B cell (primary cell): ENCODE measurements at places on chromosomes 5 and 9. TPM values are rescaled to one million over a fixed set of nuclear protein-coding genes. Genes with fewer than 3 reads are reported as not detected.

- peak; percentile 5 for DNase-seq
Observed at GRCh38 chr5:87190687-87191086, 77.0 kb upstream of the RASA1 start.

DNA sequence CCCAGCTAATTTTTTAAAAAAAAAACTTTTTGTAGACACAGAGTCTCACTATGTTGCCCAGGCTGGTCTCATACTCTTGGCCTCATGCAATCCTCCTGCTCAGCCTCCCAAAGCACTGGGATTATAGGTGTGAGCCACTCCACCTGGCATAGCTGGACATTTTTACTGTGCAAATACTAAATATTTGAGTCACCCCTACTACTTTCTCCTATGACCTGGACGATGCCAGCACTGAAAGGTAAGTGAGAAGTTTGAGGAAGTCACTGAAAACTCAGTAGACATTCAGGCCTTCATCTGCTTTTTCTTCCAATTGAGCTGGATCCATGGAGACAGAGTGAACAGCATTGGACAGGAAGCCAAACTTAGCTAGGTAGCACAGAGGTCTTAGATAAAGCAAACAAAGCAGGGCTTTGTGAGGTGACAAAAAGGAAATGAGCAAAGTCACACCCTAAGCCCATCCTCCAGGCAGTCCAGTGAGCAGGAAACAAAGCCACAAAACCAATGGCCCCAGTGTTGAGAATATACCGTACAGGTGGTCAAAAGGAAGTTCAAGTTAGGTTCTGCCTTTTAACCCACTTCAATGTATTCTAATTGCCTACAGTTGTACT, 192.6 kb upstream of the RASA1 start:
- DNase-seq = peak; percentile 55

GRCh38 chr9:89010526-89011111, 19.4 kb downstream of the S1PR3 start:
- DNase-seq = no peak

GRCh38 chr5:7329712-7330111, 66.2 kb upstream of the ADCY2 start:
- no peak for DNase-seq

DNA sequence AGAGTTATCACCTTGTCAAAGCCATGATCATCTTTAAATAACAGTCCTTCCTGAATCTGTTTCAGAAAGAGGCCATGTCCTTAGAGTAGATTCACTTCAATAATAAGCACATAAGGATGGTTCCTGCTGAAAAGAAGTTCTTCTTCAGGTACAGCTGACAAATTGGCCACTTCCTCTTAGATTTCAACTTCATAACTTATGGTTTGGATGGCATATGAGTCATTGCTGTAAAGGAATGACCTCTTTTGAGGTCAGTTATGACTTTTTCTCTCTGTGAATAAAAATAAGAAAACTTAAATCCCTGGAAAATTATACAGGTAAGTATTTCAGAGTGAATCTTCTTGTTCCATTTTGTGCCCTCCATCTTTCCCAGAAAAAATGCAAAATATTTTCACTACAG, 555.3 kb upstream of the ZNF462 start:
- DNase-seq = no peak

GRCh38 chr5:173318881-173319620, 9.2 kb downstream of the STC2 start:
- no peak for DNase-seq

DNA sequence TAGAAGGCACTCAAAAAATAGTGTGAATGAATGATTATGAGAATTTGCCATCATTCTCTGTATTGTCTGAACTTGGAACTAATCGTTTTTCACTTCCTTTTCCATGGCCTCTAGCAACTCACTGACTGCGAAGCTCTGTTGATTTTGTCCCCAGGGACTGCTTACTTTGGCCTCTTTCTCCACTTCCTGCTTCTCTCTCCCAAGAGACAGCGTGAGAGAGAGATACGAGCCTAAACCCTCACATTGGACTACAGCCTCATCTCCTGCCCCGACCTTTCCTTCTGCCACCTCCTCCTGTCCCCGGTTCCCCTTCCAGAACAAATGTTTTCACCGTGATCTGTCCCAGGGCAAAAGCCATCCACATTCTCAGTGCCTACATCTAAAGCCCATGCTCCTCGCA, 300.8 kb upstream of the PANK3 start:
- peak; percentile 35 for DNase-seq

DNA sequence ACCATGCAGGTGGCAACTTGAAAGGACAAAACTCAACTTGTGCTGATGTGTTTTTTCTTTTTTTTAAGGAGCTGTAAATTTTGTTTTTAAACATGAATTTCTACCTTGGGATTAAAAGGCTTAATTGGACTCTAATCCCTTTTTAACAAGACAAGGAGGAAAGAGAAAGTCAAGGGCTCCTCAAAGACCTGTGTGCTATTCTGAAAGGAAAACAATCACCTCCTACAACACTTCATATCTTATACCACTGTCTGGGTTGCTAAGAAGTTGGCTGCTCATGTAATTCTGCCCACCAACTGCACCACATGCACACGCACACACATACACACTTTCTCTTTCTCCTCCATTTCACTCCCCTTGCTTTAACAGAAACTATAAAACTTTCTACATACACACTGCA, 78.6 kb downstream of the SH3RF2 start:
- DNase-seq = no peak

- DNase-seq = no peak
Observed at GRCh38 chr5:98144710-98145109, 628.8 kb upstream of the RGMB start.

- no peak for DNase-seq
Observed at GRCh38 chr5:167413506-167413905, 877.9 kb upstream of the WWC1 start.

DNA sequence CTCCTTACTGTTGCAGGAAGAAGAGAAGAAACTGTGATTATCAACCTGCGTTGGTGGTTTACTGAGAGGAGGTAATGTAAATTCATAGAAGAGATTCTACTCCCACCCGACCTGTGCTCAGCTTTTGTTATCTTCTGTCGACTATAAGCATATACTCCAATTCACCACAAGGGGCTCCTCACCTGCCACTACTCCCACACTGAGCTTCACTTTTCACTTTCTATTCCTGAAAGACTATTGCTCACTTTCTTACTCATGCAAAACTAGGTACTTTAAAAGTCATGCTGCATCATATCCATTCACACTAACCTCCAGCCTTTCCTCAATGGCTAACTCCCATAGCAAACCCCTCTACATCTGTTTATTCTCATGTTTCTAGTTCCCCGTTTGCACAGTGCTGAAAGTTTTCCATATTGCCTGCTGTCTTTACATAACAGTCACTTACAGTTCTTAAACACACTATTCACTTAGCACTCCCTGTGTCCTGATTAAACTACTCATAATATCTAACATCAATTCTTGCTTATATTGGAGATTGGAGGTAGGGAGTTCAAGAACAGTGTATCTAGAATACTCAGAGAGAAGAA, 1062.6 kb downstream of the NR2F1-AS1 start:
- DNase-seq = no peak

- DNase-seq = no peak
Observed at GRCh38 chr9:116736399-116737151, 49.5 kb downstream of the TRIM32 start.

- no peak for DNase-seq
Observed at GRCh38 chr9:33628865-33629410, 104.9 kb downstream of the ANKRD18B start.

GRCh38 chr9:14616188-14616982, 76.8 kb downstream of the ZDHHC21 start:
- DNase-seq = peak; percentile 63

DNA sequence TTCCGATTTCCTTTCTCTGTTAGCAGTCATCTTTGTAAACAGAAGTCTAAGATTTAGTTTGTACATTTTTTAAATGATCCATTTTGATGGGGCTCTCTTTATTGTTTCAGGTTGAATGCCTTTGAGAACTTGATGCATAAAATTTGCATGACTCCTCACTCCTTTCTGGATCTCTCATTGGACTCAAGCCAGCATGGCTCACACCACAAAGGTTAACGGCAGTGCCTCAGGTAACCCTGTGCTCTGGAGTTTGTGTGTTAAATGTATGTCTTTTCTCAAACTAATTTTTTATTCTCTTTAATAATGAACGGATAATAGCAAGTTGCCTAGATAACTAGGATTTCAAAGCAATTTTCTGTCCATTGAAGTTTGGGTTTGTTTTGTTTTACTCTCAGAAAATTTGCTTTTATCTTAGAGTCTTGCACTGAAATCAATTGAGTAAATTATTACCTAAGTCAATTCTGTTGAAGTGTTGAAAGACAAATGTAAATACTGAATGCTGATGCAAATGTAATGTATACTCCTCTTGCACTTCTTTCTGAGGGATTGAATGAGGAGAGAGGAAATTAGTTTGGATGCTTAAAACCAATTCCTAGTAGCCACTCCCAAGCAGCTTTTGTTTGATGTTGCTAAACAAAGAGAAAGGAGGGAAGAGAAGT, 164.6 kb upstream of the DMRT1 start:
- no peak for DNase-seq

- DNase-seq = no peak
Observed at GRCh38 chr5:86526811-86527348, 90.9 kb upstream of the COX7C start.

GRCh38 chr9:34642679-34643078, 3.8 kb upstream of the GALT start:
- no peak for DNase-seq

FOXD4L5 gene
- 0.79 and 1.0 TPM in 2 replicates for total RNA-seq

TRAF1 gene
- total RNA-seq = 12.2 and 13.1 TPM in 2 replicates

NUTM2F gene
- total RNA-seq = not detected in 2 replicates

SNAPC3 gene
- total RNA-seq = 48.3 and 52.1 TPM in 2 replicates

SUSD1 gene
- total RNA-seq = 5.7 and 7.5 TPM in 2 replicates

PPP6C gene
- 36.1 and 38.6 TPM in 2 replicates for total RNA-seq

HAPLN1 gene
- not detected in 2 replicates for total RNA-seq

ANKRD31 gene
- total RNA-seq = 0.10 TPM in 2 replicates

PCDHGA10 gene
- 1.9 and 2.0 TPM in 2 replicates for total RNA-seq

ARL10 gene
- 27.9 and 33.6 TPM in 2 replicates for total RNA-seq
